Progenitor cell of endocrine pancreas (in vitro differentiated cells): ENCODE measurements at places on chromosomes 12 and 14.

DNA sequence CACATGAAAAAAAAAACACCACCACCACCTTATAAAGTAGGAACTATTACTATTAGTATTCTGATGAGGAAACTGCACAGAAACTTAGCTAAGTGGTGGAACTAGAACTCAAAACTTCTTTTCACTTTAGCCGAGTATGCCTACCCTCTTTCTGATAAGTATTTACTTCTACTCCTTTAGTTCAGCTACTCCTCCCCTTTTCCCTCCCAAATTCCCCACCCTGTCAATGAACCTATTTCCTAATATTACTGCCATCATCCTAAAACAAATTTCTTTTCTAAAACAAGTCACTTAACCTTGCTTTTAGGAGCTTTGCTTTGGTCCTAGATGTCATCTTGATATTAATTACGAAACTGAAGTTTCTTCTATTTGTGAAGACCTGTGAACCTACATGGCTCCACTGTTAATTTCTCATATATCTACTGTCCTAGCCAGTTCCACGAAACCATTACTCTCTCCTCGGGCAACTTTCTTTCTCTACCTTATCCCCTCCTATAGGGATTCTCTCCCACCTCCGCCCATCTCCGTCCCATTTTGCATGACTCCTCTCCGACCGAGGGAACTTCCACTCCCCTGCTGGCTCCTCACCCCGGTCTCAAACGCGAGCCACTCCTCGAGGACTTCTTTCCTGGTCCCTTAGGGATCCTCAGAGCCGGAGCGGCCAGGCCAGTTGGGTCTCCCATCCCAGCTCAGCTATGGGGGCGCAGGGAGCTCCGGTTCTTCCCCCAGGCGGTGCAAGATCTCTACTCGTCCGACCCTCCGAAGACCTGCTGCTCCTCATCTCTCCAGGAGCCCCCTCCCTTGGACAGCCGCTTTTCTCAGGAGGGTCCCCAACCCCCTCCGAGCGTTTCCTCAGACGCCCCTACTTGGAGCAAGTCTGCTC is 1.1 kb downstream of the NUMB start:
- DNase-seq = no peak

DNA sequence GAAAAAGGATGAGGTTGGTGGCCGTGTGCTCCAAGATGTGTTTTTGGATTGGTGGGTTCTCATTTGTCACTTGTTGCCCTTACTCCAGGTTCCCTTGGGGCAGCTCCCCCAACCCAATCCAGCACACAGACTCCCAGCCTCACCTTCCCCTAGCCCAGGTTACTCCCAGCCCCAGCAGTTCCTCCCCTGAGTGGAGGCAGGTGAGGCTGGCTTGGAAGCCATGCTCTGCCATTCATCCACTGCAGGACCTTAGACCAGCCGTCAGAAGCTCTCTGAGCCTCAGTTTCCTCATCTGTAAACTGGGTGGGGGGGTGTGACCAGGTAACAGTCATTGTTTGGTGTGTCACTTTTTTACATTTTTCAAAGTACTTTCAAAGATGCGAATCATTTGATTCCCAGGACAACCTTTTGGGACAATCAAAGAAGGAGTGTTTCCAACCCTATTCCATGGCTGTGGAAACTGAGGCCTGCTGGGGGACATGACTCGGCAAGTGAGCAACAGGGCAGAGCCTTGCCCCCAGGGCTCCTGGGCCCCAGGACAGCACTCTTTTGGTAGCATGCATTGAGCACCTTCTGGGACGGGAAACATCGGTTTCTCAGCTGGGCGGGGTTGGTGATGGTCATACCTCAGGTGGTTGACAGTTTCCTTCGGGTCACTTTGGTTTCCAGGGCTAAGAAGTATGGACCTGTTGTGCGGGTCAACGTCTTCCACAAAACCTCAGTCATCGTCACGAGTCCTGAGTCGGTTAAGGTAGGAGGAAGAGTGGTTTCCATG is 7.2 kb downstream of the CYP46A1 start:
- no peak for DNase-seq

- no peak for DNase-seq
Measured at GRCh38 chr14:78721756-78722480, 551.7 kb downstream of the NRXN3 start.

DNA sequence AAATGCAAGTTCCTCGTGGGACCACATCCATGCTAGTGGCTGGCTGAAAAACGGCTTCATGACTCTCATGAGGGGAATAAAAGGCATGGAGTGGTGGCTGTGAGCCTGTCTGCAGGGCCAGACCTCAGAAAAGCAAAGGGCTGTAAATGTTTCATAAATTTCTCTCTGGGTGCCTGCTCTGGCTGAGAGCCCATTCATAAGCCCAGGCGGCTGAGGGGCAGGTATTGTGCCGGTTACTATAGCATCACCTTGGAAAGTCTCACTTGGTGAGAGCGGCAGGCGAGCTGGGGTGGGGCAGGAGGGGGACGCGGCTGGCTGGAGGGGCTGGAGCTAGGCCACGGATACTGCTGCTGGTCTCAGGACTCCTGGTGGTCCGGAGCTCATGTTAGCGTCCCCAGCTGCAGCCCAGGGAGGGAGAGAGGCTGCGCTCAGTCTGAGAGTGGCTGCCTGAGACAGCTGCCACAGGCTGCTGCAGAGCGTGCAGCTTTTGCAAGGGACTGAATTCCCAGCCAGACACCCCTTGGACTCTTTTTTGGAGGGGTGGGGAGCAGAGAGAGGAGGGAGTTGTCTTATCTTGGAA is at the start of gene SLC17A8:
Gene SLC17A8 (plus strand): TSS at position 431 of the 580 bp plus-strand sequence. CDS start 318 bp downstream, outside the sequence.
- peak; percentile 11 for DNase-seq

DNA sequence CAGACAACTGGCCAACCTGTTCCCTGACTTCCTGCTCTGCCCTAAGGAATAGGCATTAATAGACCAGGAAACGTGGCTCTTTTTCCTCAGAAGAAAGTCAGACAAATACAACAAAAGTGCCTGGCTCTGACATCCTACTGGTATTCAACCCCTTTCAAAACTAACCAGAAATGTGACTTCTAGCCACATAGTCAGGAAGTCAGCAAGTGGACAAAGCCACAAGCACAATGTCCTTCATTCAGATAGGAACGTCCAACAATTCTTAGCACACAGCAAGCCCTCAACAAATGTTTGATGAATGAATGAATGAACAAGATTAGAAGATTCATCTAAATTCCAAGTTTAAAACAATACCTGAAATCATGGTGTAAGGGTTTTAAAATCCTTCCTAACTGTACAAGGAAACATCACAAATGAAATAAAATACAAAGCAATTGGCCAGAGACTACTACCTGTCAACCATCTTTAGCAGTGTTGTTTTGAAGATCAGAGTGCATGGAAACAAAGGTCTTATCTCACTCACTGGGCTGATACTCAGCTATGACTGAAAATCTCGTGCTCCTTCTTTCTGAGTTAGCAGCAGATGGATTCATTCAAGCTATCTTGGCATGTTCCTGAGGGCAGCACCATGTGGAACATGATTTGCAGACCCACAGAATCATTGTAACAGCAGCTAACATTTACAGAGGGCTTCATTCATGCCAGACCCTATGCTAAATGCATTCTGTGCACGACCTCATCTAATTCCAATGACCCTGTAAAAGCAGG is 16.5 kb downstream of the APPL2 start:
- DNase-seq = no peak

- DNase-seq = no peak
Measured at GRCh38 chr12:58804749-58805148, 115.6 kb downstream of the LRIG3 start.

GRCh38 chr12:104480012-104480411 is 23.3 kb downstream of the CHST11 start:
- no peak for DNase-seq

- DNase-seq = no peak
Measured at GRCh38 chr12:131096681-131097181, 143.0 kb downstream of the ADGRD1 start.

- DNase-seq = no peak
Measured at GRCh38 chr12:68665016-68665569, 21.7 kb upstream of the NUP107 start.

- no peak for DNase-seq
Measured at GRCh38 chr12:131860472-131861260, 32.5 kb downstream of the MMP17 start.

- no peak for DNase-seq
Measured at GRCh38 chr12:58419905-58420304, 478.5 kb downstream of the ATP23 start.

DNA sequence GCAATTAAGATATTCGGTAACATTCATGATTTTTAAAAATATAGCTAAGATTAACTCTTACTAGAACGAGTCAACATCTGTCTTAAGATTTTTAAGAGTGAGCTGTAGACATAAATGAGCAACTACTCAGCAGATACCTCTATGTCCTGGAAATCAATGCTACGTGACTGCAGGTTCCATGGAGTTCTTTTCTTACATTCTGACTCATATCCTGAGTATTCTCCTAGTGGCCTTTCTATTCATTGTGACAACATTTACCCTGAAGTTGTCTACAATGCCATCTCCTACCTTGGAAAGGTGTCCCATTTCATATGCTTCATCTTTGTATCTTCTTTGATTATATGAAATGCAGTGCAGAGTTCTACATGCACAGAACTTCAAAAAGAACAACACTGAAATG is 59.9 kb downstream of the PKP2 start:
- DNase-seq = no peak

DNA sequence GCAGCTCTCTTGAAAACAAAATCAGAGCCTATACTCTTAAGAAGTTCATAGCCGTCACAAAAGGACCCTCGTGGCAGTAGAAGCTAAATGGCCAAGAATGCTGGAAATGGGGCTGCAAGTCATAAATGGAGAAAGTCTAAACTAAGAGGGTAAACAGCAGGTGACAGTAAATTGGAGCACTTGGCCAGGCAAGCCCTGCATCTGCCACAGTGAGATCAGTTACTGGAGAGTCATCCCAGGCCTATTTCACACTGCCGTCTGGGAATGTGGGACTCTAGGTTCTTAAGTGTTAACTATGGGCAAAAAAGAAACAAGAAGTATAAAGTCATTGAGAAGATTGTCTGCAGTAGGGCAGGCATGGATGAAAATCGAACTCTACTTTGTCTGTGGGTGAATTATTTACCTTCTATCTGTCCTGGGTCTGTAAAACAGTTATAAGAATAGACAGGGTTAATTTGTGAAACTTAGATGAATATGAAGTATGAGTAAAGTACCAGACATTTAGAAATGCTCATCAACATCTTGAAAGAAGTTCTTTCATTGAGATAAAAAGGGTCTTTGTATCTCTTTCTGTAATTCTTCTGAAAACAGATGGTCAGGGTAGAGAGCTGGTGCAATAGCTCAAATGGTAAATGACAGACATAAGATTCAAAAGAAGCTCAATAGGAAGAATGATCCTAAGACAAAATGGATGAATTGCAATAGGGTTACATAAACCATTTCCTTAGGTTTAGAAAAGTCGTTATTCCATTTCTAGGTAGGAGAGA is 792.5 kb downstream of the DIO2 start:
- no peak for DNase-seq

GRCh38 chr12:92488735-92489134 is 214.1 kb upstream of the PLEKHG7 start:
- no peak for DNase-seq

GRCh38 chr12:122265886-122266229 is 436 bp downstream of the VPS33A start:
- DNase-seq = peak; percentile 31

- no peak for DNase-seq
Measured at GRCh38 chr14:87305345-87305744, 687.6 kb downstream of the GALC start.

GRCh38 chr12:26750531-26751175 is 82.3 kb downstream of the ITPR2 start:
- DNase-seq = no peak

GRCh38 chr14:37855871-37856270 is 260.4 kb downstream of the TTC6 start:
- DNase-seq = no peak

DNA sequence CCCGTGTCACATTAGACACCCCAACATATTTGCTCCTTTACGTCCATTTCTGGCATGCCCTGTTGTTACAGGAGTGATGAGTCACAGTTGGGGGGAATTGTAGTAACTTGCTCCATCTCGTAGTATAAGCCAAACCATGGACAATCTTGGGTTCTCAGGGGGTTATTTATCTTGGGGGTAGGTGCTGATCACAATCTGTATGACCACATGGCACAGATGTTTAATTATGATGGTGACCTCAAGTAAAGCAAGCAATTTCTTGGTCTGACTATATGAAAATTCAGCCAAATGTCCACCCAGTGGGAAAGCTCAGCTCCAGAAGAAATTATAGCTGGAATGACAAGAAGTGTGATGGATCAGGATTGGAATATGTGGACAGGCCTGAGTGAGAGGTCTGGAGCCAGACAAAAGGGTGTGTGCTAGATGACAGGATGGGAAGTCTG is 32.1 kb upstream of the STON2 start:
- DNase-seq = no peak

DNA sequence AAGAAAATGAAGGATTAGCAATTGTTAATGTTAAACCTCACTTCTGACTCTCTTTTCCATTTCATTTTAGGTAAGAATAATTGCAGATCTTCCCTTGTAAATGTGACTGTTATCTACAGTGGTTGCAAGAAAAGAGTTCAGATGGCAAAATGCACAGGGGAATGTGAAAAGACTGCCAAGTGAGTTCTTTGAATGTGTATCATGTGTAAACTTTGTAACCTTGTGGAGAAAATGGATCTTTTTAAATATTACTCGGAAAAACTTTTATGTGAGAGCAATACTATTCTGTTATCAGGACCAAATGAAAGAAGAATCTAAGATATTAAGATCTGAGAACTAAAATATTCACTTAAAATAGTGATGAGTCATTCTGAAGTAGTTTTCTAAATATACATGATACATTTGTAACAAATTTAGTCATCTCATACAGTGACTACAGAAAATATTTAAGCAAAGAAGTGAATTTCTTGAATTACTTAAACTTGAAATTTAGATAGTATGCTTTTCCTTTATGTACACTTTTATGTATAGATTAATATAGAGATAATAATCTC is 122.5 kb upstream of the CNTN1 start:
- no peak for DNase-seq

DNA sequence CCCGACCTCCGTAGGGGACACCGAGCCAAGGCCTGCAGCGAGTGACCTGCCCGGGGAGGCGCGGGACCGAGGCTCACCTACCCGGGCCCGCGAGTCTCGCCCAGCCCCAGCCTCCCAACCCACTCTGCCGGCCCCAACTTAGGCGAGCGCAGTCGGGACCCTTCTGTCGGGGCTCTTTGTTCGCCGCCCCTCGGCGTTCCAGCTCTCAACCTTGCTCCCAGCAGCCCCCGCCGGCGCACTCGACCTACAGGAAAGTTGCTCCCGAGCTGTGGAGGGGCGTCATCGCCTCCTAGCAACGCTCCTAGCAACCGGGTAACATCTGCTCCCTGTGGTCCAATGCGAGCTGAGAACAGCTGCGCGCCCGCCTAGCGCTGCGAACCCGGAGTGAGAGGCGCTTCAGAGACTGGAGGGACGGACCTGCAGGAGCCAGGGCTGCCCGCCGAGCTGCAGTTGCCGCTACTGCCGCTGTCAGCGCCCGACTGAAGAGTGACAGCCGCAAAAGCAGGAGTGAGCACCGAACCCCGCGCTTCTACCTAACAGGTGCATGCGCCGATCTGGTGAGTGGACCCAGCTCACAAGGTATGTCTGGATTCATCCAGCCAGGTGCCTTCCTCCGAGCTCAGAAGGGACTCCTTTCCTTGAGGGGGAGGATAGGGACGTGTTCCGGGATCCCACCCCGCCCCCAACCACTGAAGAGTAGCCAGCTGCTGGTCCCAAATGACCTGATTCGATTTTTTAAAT is 355.0 kb downstream of the SNAPC1 start:
- peak; percentile 72 for DNase-seq

GRCh38 chr14:69620981-69621380 is 9.6 kb downstream of the SUSD6 start:
- no peak for DNase-seq
